ENCODE measurements at places on chromosomes 6 and 20.

- DNase-seq, result no peak
Measured at GRCh38 chr6:17385660-17386059, 7.7 kb upstream of the CAP2 start.

- no peak for DNase-seq
Measured at GRCh38 chr6:32386040-32386439, 14.3 kb upstream of the TSBP1 start.

GRCh38 chr6:20156824-20157223 lies 55.4 kb downstream of the MBOAT1 start:
- no peak for DNase-seq

DNA sequence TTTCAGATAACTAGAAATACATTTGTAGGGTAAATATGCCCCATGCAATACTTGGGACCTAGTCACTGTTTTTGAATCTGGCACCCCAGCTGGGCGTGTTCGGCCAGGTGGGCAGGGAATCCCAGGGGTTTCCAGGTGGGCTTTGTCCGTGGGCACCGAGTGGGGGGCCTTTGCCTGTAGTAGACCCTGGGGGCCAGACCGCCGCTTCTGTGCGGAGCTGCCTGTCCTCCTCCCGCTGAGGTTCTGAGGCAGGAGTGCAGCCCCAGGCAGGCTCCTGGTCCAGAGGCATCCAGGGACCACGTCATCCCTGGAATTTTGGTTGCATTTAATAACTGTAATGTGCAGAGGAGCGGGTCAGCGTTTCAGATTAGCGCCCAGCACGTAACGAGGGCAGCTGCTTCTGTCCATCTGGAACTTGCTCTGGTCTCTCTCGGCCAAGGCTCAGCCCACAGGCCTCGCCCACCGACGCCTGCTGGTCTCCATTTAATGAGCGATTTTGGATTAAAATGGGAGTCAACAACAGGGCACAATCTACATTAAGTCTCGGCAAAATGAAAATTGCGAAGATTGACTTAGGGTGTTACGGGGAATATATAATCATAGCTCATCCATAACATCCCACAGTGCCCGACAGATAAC lies 12.8 kb downstream of the BHLHE23 start:
- no peak for DNase-seq

GRCh38 chr6:88558981-88559380 lies 392.8 kb upstream of the CNR1 start:
- DNase-seq, result no peak

DNA sequence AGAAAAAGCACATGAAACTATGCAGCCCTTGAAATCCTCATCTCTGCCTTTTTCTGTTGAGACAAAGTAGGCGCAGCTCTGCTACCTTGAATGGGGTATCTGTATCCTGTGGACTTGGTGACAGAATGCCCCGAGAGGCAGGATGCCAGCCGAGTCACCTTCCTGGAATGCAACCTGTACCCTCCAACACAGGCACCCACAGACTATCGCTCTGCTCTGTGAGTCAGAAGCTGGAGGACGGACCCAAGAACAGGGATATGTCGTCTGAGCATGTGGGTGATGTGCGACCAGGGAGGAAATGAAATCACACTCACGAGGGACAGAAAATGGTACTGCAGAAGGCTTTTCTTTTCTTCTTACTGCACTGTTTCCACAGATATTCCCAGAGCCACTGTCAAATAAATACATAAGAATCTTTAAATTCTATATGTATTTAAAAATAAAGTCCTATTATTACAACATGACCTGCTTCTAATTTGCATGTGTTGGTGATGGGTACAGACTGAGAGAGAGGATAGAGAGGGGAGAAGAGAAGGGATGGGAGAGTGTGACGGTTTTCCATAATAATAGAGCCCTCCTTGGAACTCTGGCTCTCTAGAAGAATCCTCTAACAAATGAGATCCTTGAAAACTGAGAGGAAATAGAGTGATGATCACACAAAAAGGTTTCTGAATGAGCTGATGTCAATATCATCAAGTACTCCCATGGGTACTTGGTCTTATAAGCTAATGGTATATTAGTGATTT lies 308.1 kb downstream of the FOXC1 start:
- no peak for DNase-seq

DNA sequence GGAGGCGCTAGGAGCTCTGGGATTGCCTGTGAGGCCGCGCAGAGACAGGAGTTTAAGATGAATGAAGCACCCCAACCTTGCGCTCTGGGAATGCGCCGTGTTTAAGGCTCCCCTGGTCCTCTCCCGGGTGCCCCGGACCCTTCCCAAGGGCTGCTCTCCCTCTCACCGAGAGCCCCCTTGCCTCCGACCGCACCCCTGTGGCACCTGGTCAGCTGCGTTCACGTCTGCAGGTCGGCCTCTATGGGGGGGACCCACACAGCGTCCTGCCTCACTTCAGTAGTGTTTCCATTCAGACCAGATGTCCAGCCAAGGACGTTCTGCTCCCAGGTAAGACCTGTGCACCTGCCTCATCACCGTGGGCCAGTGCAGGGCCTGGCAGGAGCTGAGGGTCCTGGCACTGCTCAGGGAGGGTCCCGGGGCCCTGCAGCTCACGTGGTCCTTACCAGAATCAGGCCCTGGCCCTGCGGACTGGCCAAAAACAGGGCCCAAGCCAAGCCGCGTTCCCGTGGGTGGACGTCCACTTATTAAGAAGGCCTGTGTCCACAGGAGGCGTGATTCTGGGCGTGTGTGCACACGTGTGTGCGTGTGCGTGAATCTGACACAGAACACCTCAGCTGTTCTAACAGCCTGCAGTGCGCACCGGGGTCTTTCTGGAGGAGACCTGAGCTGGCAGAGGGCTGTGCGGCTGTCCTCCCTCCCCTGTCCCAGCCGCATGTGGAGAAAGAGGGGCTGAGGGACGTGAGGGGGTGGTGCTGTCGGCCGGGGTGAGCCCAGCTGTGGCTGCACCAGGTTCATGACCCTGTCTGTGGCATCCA lies 79.9 kb upstream of the BHLHE23 start:
- DNase-seq, result no peak

DNA sequence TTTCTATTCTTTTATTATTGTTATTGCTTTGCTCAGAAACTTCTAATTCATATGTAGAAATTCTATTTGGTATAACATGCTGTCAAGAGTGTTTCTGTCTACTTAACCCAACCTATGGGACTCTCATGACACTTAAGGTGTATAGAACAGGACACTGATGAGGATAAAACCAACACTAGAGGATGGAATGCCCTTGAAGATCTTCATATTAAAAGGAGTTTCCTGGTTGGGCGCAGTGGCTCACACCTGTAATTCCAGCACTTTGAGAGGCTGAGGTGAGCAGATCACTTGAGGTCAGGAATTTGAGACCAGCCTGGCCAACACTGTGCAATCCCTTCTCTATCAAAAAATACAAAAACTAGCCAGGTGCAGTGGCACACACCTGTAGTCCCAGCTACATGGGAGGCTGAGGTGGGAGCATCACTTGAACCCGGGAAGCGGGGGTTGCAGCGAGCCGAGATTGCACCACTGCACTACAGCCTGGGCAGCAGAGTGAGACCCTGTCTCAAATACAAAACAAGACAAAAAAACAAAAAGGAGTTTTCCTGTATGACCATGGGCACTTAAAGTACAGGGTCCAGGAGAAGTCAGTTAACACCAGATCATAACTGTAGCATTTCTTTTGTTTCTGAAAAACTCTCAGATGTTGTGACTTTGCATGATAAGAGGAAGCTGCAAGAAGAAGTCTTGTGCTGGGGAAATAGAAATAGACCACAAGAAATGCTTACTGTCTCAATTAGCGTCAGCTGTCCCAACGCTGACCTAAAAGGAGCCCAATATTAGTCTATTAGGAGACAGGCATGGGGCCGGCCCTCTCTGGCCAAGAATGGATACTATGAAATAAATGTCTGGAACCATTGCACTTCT lies 38.9 kb upstream of the CD2AP start:
- no peak for DNase-seq

- DNase-seq, result no peak
Measured at GRCh38 chr6:88722686-88723085, 240.7 kb downstream of the RNGTT start.

- DNase-seq, result no peak
Measured at GRCh38 chr6:131223416-131223815, 88.1 kb downstream of the AKAP7 start.

- DNase-seq, result no peak
Measured at GRCh38 chr20:18377896-18378481, 88.8 kb downstream of the DZANK1 start.

DNA sequence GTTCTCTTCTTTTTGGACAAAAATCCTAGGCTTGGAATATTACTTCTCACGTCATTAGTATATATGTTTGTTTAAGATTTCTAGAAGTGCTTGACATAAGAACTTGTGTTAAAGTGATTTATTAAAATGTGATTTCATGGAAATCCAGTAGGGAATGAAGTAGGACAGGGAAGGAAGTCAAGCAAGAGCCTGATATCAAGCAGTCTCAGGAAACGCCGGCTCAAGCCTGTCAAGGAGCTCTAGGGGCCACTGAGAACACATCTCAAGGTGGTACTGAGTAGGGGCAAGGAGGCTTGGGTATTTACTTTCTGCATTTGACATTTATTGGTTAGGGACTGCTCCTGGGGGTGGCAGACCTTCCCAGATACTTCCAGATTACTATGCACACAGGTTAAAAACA lies 920.9 kb upstream of the GJE1 start:
- no peak for DNase-seq

GRCh38 chr6:144013486-144013909 lies 5.4 kb upstream of the PLAGL1 start:
- peak; percentile 57 for DNase-seq

DNA sequence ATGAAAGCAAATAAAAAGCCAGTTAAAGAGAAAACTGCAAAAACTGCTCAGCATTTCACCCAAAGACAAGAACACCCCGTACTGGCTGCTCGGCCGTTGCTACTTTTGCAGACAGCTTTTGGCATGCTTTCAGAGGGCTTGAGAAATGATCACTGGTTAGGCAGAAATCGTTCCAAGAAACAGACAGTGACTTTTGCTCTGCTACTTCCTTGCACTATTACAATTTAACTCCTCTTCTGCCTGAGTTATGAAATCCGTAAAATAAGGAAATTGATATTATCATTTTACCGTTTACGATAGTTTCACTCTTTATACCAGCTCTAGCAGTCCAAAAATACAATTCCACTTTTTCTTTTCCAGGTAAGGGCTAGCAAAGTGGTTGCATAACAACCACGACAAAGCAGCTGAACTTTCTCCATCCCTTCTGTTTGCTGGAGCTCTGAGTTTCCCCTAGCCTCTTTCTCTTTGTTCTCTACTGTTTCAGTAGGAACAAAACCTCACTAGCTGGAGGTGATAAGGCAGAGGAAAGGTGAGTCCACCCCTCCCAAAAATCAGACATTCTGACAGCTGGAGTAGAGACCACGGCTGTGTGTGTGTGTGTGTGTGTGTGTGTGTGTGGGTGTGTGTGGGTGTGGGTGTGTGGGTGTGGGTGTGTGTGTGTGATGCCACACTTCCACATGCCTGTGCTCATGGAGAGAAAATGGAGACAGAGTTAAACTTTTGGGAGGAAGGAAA lies 191.8 kb upstream of the RREB1 start:
- peak; percentile 84 for DNase-seq

DNA sequence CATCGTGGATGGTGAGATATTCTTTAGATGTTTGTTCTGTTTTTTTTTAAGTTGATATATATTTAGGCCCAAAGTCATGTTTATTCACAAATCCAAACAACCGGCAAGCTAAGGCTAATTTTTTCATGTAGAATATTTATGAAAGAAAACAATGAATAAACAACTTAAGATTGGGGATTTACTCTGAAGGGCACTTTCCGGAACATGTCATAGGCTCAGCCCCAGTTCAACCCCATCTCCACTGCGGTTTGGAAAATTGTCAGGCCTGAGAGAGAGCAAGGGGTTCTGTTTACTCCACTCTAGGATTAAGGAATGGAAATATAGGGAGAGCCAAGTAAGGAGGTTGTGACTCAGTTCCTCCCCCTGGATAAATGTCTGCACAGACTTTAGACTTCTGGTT lies 18.3 kb downstream of the RPS6KA2 start:
- DNase-seq, result no peak

DNA sequence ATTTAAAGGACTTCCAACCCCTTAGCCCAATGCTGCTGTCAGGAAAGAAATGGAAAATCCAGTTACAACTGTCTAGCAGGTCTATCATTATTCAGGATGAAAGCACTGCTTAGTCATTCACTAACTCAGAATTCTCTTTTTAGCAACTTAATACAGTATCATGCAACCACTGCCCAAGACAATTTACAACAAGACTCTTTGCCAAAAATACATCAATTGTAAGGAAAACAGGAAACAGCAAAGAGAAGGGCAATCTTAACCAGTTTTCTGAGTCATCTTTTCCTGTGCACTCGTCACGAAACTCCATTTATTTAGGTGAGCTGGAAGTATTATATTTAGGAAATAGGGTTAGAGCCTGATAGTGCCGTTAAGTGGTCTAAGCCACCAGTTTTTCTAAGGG lies 1197.7 kb upstream of the CITED2 start:
- no peak for DNase-seq

DNA sequence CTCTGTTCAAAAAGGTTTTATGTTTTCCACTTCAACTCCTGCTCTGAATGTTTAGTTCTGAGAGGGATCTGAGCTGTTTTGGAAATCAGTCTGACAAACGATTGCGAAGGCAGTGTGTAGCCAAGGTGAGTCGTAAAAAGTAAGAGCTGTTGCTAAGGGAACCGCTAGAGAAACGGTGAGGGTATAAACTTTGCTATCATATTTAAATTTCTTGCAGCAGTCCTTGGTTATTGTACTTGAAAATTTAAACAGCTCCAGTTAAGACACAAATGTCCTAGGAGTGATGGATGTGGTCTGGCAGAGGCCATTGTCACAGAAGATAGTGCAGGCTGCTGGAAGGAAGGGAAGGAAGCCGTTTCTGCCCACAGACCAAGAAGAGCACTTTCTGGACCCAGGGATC lies 64.9 kb upstream of the CITED2 start:
- DNase-seq, result no peak

- no peak for DNase-seq
Measured at GRCh38 chr6:137868721-137869548, 1.9 kb downstream of the TNFAIP3 start.

DNA sequence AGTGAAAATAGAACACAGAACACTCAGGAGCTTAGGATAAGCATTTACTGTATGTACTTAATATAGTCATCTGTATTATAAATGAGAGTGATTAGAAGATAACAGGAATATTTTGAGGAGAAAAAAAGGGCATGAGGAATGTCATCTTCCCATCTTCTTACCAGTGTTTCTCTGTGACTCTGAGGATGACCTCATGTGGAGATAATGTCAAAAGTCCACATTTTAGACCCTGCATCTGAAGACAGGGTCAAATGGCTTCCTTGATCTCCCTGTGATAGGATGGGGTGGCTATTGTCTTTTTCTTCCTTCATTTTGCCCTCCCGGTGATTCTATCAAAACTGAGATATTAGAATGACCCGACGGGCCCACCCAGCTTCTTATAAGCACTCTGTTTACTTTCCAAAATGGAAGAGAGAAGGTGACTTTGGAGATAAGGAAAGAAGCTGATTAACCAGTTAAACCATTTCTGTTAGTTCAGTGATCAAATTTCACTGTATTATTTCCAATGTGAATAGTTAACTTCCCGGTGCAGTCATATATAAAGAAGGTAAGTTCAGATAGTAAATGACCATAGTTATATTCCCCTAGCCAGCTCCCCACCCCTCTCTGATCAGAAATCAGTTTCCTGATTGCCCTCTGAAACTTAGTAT lies 115.7 kb upstream of the SALL4 start:
- DNase-seq, result no peak

- no peak for DNase-seq
Measured at GRCh38 chr6:136593748-136594490, 43.7 kb upstream of the MAP7 start.

Data from urinary bladder (tissue), 4 donors.